ENCODE measurements at places on chromosomes 12 and 14.
A peak's percentile ranks its signal among the peaks of the same experiment; 100 is the strongest.

DNA sequence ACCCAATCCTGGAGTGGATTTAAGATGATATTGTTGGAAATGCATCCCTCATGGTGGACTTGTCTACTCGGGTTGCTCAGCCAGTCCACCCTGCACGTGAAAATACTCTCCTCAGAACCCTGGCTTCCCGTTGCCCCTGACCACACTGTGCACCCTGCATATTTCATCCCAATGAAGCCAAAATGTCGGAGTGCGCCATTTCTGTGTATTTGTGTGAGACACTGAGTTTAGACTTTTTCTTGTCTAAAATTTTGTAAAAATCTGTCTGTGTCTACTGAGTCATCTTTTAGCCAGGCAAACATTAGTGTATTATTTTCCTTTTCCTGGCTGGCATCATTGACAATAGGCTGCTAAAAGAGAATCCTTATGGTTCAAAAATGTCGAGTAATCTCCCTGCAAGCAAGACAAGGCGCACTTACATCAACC is 485 bp upstream of the PNMA1 start:
- no peak for DNase-seq

GRCh38 chr12:109196332-109196731 is 79.9 kb downstream of the ACACB start:
- no peak for DNase-seq

DNA sequence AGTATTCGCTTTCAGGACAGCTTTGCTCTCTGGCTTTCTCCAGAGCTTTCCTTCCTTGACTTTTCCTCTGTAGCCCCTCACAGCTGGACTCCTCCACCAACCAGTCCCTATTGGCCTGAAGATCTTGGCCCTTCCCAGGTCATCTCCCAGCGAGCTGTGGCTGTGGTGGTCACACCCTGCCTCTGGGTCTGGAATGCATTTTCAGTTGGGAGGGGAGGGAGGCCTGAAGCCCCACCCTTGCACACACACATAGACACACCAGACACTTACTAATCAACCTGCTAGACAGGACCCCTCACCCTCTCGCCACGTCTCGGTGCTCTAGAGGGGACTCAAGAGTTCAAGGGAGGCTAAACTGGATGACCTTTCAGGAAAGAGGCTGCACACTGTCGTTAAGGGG is 13.9 kb downstream of the JDP2 start:
- no peak for DNase-seq

DNA sequence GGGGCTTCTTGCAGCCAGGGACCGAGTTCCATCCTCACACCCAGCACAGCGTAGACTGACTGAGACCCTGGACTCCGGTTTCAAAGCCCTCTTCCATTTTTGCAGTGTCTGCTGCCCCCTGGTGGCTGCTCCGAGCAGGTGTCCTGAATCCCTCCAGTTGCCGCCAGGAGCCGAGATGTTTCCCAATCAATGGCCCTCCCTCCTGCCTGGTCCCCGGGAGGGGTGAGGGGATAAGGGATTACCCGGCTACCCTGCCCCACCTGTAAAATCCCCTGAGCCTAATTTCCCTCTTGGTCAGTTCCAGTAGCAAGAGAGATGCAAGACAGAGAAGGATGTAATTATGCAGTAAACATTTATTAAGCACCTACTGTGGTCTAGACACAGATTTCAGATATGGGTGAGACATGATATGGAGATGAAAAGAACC is 55.0 kb downstream of the PHETA1 start:
- peak; percentile 67 for DNase-seq

- no peak for DNase-seq
Observed at GRCh38 chr14:61587081-61587713, 108.1 kb upstream of the HIF1A start.

DNA sequence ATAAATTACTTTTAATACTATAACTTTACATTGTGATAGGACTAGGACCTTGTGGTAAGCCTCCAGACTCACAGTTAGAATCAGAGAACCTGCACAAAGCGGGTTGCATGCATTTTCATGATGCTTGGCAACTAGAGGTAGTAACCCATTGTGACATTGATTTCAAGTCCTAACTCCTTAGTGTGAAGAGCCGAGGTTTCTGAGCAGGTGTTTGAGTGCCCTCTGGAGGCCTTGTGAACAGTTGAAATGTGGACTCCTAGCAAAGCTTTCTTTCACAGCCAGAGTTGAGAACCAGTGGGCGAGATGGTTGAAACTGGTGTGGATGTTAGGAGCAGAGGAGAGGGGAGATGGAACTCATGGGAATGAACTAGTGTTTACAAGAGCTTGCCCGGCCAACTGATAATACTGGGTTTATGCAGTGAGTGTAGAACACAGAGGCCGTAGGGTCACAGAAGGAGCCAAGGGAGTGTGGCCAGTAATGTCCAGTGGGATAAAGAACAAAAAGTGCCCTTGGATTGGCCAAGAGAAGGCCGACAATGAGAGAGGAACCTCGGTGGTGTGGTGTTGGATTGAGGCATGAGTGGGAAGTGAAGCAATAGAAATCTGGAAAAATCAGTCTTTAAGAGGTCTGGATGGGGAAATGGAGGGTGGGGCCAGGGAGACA is 10.9 kb downstream of the ZNF664 start:
- DNase-seq: no peak
